Ammon's horn (tissue), 1 donor: ENCODE measurements at places on chromosomes 3 and 15.
A peak's percentile ranks its signal among the peaks of the same experiment; 100 is the strongest.

- DNase-seq = no peak
These were observed 6.8 kb downstream of the STOML1 start for GRCh38 chr15:73985101-73985873.

- DNase-seq = peak; percentile 53
These were observed 4.3 kb downstream of the BTBD1 start for GRCh38 chr15:83062768-83063180.

DNA sequence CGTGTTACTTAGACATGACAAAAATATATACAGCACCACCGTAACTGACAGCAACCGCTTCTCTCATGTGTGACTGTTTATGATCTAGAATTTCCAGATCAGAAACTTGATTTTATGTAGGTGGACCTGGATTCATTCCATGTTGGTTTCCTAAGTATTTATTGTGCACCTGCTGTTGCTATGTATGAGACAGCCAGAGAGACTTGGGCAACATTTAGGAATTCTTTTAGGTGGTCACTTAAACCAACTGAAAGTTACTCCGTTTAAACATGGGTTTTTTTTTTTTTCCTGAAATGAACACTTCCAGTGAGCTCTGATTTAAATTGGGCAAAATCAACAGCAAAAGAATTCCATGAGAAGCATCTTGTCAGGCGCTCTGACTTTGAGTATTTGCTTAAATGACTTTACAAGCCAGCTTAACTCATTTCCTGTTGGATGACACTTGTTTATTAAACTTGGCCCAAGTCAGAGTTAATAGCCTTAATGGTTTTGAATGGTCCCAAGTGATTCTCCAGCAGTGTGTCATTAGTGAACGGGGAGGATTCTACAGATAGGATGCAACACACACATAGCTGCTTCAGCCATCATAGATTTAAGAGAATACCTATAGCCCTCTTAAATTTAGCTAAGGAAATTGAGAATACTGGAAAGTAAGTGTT is 31.8 kb downstream of the MITF start:
- DNase-seq = no peak

DNA sequence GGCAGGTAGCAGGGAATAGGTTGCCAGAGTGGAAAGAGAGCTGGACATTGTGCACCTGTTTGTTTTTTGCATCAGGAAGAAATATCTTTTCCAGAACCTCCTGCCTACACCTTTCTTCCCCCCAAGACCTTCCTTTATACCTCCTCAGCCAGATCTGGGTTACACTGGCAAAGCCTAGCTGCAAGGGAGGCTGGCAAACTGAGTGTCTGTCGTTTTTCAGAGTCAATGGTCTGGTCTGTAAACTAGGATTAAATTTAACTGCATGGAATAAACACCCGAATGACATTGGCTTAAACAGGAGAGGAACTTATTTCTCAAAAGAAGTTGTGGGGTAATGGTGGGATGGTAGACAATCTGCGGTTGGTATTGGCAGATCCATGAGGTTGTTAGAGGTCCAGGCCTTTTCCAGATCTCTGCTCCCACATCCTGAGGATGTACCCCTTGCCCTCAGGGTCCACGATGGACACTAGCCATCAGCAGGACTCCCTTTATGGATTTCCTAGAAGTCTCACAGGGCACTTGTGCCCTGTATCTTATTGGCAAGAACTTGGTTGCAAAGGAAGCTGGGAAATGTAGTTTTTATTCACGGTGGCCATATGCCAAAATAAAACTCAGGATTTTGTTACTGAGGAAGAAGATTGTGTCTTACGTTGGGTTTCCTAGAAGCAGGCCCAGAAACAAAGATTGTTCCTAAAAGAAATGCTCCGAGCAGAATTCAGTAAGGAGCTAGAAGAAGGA is 3.2 kb upstream of the RARRES1 start:
- DNase-seq = no peak

DNA sequence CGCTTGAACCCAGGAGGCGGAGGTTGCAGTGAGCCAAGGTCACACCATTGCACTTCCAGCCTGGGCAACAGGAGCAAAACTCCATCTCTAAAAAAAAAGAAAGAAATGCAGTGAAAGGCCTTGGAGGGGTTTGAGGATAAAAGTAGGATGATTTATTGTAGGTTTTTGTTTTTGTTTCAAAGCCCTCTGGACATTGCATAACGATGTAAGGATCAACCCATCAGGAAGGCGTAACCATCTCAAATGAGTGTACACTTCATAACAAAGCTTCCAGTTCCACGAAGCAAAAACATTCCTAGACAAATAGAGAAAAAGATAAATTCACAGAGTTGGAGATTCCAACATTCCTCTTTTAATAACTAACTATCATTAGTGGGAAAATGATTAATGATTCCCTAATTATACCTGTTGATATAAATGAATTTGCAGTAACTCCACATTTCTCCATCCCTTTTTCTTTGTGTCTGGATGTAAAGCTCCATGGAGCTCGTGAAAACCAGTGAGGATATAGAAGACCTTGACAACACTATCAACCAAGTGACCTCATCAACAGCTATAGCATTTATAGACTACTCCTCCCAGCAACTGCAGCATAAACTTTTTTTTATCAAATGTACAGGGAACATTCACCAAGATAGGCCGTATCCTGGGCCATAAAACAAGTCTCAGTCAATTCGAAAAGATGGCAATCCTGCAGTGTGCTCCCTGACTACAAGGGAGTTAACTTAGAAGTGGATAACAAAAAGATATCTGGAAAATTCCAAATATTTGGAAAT is 48.7 kb upstream of the PPP4R2 start:
- DNase-seq = no peak

- peak; percentile 20 for DNase-seq
These were observed 163.1 kb downstream of the FMN1 start for GRCh38 chr15:33031324-33031821.

GRCh38 chr3:78804251-78805037 is 963.4 kb downstream of the ROBO1 start:
- peak; percentile 28 for DNase-seq

DNA sequence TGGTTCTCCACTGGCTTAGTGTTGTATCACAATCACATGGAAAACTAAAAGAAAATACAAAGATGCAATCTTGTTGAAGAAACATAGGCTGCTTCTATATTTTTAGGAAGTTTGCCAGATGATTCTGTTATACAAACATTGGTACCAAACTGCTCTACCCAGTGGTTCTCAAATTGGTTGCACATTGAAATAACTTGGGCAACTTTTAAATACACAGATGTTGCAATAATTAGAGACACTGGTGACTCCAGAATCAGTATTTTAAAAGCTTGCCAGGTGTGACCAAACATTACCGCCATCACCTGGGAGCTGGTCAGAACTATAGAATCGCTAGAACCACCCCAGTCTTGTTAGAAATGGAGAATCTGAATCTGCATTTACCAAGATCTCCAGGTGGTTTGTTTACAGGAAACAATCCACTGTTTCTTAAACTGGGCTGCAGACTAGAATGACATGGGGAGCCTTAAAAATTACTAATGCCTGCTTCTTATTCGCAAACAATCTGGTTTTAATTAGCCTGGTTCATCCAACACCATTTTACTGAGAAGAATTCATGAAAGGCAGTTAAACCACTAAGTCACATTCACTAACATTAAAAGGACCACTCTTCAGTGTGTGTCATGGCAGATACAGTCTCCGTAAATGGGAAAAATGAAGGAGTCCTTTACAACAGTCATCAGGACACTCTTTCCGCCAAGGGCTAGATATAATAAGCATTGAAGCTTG is 76.5 kb downstream of the ACAP2 start:
- no peak for DNase-seq

GRCh38 chr3:112806903-112807302 is 39.8 kb downstream of the CD200R1L start:
- DNase-seq = no peak

DNA sequence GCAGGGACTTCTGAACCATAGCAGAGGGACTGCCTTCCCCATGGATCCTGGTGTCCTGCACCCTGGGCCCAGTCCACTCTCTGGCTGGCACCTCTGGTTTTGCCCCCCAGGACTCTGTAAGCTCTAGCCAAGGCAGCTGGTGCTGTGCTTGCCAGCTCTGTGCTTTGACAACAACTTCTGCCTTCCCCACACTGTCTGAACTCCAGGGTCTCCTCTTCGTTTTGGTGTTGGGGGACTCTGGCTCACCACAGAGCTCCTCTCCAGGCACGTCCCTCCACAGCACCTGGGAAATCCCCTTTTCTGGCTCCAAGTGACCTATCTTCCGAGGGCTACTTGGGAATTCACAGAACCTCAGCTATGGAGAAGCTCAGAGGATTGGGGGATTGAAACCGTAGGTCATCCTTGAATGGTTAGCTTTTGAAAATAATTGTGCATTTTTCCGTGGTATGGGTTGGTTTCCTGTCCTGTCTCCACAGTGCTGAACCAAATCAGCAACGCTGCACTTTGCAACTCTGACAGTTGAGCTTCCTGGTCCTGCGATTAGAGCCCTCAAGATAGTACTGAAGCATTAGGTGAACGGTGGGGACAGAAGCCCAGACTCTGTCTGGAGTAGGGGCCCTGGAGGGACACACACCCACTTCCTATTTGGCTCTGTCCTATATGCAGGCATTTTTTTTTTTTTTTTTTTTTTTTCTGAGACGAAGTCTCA is 152.4 kb downstream of the APBA2 start:
- no peak for DNase-seq

DNA sequence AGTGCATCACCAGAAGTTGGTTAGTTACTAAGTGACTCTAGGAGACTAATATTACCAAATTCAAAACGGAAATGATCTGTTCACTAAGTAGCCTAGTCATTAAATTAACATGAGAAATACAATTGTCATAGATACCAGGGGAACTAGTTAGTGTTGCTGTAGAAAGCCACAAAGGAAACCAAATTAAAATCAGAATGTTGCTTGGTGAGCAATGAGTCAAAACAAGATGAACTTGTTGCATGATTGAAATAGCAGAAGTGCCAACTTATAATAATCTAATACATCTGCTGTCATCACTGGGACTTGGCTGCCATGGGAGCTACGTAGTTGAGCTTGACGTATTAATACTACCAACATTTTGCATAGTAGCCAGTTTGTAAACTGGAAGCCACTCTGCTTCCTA is 458.1 kb downstream of the DIPK2A start:
- DNase-seq = no peak

DNA sequence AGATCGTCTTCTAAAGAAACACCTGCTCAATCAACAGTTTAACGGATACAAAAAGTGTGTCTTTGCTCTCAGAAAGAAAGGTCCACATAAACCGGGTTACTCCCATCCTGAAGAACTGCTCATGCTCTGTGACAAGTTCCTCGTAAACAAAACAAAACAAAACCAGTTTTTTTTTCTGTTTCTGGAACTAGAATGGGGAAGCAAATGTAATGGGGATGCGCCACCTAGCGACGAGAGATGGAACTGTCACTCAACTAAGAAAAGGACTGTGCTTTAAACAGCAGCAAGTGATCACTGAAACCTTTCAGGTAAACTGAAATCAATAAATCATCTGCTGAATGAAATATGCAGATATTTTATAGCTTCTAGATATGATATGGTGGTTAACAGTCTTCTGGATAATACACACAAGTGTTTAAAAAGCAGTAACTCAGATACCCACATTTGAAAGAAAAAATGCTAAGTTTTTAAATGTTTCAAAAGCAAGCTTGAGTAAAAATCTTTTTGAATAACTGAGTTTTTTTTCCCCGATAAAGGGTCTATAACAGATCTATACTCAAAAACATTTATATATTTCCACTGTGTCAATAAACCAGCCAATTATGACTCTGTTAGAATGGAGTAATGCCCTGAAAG is 10.9 kb downstream of the TM2D3 start:
- peak; percentile 90 for DNase-seq

DNA sequence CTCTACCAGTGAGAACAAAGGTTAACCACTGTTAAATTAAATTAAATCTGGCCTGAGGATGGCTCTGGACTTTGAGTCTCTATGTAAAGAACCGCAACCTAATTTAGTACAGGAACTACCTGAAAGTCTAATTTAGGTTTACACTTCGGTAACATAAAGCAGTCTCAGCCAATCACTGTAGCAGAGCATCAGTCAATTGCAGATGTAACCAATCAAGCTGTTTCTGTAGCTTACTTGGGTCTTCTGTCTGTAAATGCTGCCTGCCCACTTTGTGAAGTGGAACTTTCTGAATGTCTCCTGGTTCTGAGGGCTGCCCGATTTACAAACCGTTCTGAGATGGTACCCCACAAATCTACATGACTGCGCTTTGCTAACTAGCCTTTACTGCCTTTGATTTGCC is 39.1 kb upstream of the RASGRP1 start:
- DNase-seq = no peak

GRCh38 chr3:45453083-45453482 is 64.7 kb downstream of the LARS2 start:
- DNase-seq = no peak

DNA sequence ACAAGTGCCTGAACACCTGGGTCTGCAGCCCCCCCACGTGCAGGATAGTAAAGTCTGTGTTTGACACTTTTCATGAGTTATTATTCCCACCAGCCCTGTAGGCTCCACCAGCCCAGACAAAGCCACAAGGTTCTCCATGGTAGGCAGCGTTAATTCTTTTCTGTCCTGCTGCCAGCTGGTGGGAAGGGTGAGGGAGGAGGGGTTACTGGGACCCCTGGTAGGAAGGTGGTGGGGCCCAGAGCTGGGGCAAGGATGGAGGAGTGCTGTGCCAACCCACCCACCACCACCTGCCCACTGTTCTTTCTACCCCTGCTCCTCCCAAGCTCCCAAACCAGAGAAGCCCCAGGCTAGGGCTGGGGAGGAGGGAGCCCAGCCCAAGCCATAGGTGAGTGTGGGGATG is 20.8 kb upstream of the SEMA3F start:
- no peak for DNase-seq

- DNase-seq = peak; percentile 38
These were observed 113.5 kb downstream of the TNIK start for GRCh38 chr3:171346582-171347300.

DNA sequence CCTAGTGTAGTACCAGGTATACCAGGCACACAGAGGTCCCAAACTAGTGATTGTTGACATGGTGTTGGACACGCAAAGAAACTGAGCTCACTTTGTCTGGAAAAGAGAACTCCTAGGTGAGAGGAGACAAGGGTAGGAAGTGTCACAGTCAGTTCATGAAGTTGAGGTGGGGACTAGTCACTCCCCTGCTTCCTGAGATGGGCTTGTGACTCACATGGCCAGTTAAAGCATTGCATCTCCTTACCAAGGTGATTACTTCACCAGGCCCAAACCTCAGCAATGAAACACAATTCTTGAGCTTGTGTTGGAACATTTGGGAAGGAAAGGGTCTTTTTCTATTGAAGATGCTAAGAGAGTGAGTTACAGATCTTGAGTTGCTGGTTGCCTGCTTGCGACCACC is 49.2 kb upstream of the RAD18 start:
- no peak for DNase-seq

GRCh38 chr3:78035131-78035641 is 995.3 kb downstream of the ROBO2 start:
- DNase-seq = no peak

DNA sequence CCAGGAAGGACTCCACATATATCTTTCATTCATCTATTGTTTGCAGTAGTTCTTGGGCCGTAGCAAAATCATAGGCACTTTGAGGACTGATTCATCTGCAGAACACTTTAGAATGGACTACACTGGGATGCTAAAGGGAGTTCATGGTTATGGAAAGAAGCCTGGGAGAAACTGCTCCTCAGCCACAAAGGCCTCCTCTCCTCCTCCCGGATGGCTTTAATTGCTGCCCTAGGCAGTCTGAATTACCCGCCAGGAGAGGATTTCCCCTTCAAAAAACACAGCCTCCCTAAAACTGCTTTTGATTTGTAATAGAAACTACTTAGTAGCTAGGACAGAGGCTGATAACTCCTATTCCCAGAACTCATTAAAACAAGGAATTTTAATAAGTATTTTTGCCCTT is 4.6 kb downstream of the TMEM266 start:
- DNase-seq = no peak

GRCh38 chr15:63439536-63440264 is 58.1 kb upstream of the CA12 start:
- no peak for DNase-seq

- DNase-seq = no peak
These were observed 523.6 kb downstream of the OCA2 start for GRCh38 chr15:27575521-27575920.
